ENCODE measurements at places on chromosomes 13 and 19.

- no peak for DNase-seq
Measured at GRCh38 chr13:98429531-98429930, 147.4 kb downstream of the STK24 start.

DNA sequence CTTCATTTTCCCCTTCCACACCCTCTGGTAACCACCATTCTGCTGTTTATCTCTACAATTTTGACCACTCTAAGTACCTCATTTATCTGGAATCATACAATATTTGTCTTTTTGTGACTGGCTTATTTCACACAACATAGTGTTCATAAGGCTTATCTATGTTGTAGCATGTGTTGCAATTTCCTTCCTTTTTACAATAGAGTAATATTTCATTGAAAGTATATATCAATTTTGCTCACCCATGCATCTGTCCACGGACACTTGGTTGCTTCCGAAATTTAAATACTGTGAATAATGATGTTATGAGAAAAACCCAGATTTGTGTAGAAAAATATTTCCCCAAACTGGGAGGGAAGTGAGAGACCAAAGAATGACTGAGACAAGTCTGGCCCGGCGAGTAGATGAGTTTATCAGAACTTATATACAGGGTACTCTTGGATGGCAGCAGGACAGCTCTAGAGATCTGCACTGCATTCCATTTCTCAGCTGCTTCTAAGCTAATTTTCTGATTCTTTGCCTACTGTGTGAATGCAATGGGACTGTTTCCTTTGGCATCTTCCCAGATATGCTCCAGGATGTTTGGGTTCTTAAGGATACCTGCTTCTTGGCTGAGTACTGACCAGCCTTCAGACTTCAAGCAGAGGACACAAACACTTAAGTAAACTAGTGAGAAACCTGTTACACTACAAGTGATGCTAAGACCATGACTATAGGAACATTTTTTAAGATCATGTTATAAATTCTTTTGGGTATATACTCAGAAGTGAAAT, 834.0 kb upstream of the PCDH9 start:
- DNase-seq: no peak

- DNase-seq: no peak
Measured at GRCh38 chr13:106232681-106233080, 302.8 kb downstream of the EFNB2 start.

- DNase-seq: no peak
Measured at GRCh38 chr13:42189061-42189460, 82.9 kb upstream of the AKAP11 start.

DNA sequence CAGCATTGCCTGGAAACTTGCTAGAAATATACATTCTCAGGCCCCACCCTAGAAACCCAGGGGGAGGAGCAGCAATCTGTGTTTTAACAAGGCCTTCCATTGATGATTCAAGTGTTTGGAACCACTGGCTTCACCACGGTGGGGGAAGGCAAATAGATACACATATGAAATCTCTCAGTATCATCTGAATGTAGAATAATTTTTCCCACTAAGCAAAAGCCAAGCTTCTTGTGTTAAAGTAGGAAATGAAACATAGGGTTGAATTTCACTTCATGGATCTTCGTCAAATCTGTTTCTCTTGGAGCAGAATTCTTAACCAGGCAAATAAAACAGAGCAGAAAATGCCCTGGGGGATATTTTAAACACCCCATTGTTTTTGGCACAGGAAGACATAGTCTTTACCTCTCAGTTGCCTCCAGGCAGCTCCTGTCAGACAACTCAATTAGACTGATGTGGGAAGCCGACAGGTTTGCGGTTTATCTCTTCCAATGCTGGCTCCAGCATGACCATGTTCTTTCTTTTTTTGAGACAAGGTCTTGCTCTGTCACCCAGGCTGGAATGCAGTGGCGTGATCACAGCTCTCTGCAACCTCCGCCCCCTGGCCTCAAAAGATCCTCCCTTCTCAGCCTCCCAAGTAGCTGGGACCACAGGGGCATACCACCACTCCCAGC, 213.0 kb downstream of the FOXO1 start:
- DNase-seq: peak; percentile 14

DNA sequence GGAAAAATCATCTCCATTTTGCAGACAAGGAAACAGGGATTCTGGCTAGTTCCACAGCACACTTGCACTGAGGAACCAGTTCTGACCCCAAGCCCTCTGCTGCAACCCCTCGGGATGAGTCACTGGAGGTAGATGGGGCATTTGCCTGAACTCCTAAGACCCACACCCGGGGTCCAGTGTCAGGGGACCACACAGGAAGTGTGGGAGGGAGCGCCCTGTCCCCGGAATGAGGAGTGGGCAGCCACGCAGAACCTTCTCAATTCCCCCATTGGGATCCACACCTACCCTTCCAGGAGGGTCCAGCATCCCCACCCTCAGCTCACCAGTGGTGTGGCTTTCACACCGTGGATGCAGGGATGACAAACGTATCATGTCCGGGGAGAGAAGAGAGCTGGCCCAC, 62.7 kb downstream of the TSHZ3 start:
- no peak for DNase-seq

DNA sequence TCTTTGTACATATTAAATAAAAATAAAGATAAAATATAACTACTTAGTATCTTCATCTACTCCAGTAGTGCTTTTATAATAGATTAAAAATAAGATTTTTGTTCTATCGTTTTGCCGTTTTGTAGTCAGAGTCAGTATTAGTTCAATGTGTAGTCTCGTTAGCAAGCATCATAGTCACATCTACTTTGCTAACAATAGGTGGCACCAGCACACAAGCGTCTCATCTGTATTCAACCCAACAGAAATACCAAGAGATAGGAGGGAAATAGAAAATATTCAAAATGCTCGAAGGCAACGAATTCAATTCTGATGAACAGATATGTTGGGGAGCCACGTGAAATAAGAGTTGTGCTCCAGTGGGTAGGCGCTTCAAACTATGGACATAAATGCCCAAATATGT, 21.4 kb upstream of the MICU2 start:
- DNase-seq: peak; percentile 29

GRCh38 chr13:40682449-40683240, 16.2 kb upstream of the FOXO1 start:
- DNase-seq: peak; percentile 21

DNA sequence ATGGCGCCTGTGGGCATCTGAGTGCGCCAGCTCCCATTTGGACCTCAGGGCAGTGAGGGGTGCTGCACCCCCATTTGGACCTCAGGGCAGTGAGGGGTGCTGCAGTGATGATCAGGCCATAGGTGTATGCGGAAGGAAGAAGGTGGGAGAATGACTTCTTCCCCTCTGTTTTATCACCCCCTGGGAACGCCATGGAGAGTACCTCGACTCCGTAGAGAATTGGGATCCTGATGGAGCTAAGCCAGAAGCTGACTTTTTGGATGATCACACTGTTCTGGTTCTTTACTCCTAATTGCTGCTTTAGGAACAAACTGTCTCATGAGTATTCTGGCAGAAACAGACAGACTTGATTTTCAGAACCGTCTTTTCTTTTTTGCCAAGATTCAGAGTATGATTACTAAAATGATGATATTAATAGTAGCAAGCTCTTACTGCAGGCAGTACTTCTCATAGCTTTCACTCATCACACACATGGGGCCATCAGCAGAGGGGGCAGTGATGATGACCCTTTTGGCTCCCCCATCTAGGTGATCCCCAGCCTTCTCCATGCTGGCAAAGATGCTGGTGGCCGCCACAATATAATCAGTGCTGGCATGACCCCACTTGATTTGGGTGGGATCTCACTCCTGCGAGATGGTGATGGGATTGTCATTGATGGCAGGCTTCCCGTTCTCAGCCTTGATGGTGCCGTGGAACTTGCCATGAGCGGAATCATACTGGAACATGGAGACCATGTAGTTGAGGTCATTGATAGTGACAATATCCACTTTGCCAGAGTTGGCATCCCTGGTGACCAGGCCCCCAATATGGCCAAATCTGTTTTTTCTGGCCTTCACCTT, 10.3 kb upstream of the UBAC2 start:
- no peak for DNase-seq

- no peak for DNase-seq
Measured at GRCh38 chr19:31277516-31277915, 71.7 kb downstream of the TSHZ3 start.

GRCh38 chr13:70473907-70474306, 365.7 kb upstream of the KLHL1 start:
- DNase-seq: no peak

DNA sequence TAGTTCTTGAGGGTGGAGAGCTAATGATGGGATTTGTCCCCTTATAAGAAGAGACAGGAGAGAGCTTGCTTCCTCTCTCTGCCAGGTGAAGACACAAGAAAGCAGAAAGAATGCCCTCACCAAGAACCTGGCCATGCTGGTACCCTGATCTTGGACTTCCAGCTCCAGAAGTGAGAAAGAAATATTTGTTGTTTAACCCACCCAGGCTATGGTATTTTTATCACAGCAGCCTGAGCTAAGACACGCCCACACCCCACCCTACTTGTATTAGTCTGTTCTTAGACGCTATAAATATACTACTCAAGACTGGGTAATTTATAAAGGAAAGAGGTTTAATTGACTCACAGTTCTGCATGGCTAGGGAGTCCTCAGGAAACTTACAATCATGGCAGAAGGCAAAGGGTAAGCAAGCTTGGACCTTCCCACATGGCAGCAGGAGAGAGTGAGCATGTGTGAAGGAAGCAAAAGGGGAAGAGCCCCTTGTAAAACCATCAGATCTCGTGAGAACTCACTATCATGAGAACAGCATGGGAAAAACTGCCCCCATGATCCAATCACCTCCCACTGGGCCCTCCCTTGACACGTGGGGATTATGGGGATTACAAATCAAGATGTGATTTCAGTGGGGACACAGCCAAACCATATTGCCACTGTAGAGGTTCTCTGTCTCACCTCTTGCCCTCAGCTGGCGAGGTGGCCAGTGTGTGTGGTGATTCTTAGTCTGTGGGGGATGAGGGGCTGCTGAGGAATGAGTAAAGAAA, 57.4 kb upstream of the RCBTB2 start:
- no peak for DNase-seq

GRCh38 chr13:61413572-61414535, 1.8 kb downstream of the PCDH20 start:
- DNase-seq: no peak

DNA sequence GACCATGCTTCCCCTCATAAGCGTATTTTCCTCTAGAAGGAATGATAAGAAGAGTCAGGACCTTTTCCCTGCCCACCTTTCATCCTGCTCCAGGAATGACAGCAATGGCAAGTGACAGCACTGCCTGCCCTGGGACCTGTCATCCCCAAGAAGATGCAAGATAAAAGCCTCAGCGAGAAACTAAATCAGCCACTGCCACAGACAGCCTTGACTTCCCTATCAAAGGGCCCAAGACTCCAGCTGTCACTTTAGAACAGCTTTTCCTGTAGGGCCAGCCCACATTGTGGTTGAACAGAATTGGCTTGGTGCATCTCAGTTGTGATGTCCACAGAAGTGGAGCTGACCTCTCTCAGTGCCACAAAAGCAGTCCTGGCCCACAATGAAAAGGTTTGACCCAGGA, 1.1 kb downstream of the RAB8A start:
- DNase-seq: no peak

DNA sequence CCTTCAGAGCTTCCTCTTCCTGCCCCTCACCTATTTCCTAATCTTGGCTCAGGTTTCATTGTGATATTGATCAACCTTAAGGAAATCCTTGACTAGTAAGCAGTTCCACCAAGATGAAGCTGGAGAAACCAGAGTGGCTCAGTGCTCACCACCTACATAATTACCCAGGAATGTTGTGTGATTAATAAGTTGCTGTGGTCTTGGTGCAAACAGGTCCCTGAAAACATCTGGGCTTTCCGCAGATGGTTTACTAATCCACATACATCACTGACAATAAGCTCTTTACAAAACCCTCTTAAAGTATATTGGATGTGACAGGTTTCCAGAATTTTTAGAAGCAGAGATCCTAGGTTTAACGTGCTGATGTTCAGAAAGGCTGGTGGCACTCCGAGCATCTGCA, 8.6 kb upstream of the SERP2 start:
- no peak for DNase-seq

DNA sequence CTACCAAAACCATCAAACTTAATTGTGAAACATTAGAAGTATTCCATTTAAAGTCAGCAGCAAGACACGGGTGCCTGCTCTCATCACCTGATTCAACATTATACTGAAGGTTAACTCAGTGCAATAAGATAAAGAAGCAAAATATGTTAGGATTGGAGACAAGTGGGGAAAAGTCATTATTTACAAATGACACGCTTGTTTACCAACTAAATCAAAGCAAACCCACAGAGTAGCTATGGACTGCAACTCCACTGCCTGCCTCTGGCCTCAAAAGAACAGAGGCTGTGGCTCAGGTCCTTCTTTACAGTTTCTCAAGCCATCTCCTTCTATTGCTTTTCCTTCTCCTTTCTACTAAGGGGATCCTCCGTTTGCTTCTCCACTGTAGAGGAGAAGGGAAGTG, 21.0 kb upstream of the ATP12A start:
- no peak for DNase-seq

DNA sequence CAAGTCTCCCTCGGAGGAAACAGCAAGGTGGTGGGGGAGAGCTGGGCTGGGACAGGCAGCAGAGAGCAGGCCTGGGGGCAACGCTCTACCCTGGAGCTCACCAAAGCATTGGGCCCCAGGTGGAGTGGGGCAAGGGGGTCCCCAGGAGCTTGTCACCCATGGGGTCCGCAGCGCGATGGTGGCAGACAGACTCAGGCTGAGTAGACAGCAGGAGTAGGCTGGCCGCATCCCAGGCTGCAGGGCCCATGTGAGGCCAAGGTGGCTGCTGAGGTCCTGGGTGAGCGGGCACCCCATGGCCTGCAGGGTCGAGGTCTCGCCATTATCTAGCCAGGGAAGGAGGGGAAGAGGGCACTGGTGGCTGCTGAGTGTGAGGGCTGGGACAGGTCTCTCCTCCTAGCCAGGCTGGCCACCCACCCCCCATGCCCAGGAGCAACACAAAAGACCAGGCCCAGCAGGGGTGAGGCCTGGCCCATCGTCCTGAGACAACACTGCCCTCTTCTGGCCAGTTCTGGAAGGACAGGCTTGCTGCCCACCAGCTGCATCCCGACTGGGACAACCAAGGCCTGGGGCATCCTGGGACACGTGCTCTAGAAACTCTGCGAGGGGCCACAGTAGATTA, 33.1 kb downstream of the CEBPG start:
- peak; percentile 49 for DNase-seq

GRCh38 chr13:40206241-40207000, 460.0 kb downstream of the FOXO1 start:
- peak; percentile 58 for DNase-seq

GRCh38 chr13:41212881-41213280, 18.5 kb upstream of the KBTBD7 start:
- DNase-seq: no peak

DNA sequence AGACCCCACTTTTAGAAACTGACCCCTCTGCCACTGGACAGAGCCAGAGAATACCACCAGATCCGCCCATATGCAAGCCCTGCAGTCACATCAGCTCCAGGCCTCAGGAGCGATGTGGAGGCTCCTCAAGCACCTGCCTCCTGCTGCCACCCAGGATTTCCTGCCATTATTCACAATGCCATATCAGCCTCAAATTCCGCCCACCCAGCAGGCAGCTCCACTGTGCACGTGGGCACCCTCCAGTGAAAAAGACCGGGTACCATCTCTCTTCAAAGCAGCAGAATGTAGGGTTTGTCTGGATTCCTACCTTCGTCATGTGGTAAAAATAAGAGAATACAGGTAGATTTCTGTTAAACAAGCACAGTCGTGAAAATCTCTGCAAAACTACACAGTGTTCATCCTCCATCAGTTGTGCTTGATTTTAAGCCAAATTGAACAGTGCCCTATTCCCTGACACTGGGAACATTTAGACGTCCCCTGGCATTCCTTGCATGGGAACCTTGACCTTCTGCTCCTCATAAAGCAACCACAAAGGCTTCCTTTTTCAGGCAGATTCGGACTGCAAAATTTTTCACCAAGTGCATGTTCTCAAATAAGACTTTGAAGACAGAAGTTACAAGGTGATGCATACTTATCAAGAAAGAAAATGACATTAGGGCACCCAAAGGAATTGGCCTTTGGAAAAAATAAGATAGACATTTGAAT, 56.4 kb downstream of the FAM124A start:
- no peak for DNase-seq
